ENCODE measurements at places on chromosomes 5 and 9.

GRCh38 chr5:33319841-33320240, 120.9 kb upstream of the TARS1 start:
- DNase-seq: no peak

GRCh38 chr9:93681269-93682154, 105.1 kb downstream of the PHF2 start:
- DNase-seq: no peak

DNA sequence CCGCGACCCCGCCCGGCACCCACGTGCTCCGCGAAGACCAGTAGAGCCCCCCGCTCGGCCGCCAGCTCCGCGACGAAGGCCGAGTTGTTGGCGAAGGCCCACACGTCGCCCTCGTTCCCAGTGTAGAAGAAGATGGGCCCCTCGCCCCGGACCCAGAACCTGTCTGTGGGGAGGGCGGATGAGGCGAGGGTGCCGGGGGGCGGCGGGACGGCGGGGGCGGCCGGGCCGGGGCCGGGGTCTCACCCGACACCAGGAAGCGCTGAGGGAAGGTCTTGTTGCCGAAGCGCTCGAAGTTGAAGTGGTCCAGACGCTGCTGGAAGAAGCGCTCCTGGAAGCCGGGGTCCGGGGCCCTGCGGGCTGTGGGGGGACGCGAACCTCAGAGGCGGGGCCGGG, 317 bp downstream of the DPP7 start:
- DNase-seq: no peak

DNA sequence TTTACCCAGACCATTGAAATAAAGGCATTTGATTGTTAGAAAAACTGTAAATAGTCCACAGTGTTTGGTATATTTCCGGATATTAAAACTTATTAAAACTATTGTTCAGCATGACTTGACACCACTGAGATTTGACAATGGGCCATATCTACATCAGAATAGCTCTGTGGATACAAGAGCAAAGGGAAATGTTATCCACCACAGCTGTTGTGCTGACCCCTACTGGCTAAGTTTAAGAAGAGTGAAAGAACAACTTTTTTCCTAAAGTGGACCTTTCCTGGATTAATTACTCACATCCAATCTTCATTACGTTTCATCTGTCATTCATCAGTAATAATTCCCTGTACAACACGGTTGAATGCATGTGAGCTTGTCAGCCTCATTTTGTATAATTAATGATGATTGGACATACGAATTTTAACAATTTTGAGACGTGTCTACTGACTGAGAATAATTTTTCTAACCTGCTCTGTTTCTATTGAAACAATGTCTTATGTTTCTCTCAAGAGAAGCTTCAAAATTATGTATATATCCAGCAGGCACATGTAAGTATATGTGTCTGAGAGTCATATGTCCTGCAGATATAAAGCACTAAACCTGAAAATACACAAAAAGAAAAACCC, 1952.6 kb downstream of the MAT2B start:
- DNase-seq: peak; percentile 12

- no peak for DNase-seq
Observed at GRCh38 chr5:94544875-94545547, 73.4 kb downstream of the KIAA0825 start.

DNA sequence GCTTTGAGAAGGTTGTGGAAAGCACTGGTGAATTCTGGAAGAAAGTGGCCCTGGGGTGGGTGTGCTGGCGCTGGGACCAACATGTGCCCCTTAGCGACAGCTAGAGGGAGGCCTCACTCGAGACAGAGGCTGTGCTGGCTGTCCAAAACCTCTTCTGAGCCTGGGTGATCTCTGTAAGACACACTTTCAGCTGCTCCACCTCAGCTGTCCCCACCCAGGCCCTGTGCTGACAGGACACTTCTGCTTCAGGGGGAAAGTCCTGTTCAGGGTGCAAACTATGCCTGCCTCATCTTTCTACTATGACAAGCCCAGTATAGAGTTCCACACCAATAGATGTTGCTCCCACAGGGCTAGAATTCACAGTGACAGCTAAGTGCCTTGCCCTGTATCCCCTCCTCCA, 426.4 kb downstream of the MED10 start:
- no peak for DNase-seq

- no peak for DNase-seq
Observed at GRCh38 chr9:27367175-27367798, 70.3 kb upstream of the EQTN start.

GRCh38 chr9:111163716-111164389, 125.6 kb upstream of the LPAR1 start:
- no peak for DNase-seq

GRCh38 chr5:90424245-90424644, 14.7 kb upstream of the CETN3 start:
- DNase-seq: no peak

DNA sequence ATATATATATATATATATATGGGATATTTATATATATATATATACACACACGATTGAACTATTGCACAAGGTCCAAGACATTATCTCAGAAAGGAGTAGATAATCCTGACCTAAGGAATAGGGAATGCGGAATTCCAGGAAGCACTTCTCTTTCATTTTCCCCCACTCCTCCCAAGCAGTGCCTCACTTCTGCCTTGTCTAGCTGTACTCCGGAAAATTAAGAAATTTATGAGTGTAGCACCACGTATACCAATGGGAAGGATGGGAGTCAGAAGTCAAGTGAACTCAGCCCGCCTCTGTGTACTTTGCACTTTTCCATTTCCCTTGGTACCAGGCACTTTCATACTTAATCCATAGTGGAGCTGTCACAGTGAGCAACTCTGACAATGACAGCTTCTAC, 10.9 kb downstream of the SLC36A1 start:
- no peak for DNase-seq

- no peak for DNase-seq
Observed at GRCh38 chr9:17648516-17648915, 69.7 kb downstream of the SH3GL2 start.

DNA sequence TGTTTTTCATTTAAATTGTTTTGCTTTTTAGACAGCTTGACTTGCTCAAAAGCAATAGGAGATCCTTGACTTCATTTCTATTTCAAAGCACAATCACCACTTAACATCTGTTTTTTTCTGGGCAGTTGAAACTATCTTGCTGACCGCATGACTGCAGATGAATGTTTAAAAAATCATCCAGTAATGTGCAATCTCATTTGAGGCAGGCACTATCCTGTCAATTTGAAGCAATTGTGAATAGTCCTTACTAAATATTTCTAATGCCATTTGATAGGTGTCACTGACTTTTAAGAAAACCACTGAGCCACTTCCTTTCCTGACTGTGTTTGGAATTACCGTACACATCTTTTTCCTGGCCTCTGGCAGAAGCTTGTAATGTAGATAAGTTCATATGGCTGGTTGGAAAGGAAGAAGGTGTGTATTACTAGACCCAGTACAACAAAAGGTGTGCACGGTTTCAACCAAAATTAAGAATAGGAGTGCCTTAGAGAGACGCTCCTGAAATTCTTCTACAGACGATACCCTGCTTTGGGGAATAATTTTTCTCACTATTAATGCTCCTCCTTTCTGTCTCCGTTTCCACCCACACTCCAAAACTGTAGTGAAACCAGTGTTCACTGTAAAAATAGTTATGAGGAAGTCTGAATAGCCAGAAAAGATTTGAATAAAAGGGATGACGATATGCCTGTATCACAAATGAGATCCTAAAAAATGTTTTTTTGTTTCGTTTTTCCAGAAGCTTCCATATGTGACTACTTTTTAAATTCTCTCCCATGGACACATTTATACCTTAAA, 136.7 kb upstream of the MOCS2 start:
- DNase-seq: peak; percentile 16
